HFFc6 (cell line): ENCODE measurements at places on chromosomes 2 and 18. TPM values are rescaled to one million over a fixed set of nuclear protein-coding genes. Genes with fewer than 3 reads are reported as not detected.

Gene EPC2
- total RNA-seq: 17.7 to 18.9 TPM (median 18.3 TPM) in 3 replicates

Gene FMNL2
- 13.3 to 20.4 TPM (median 18.5 TPM) in 3 replicates for total RNA-seq

Gene ANKRD29
- 0.12 to 0.33 TPM (median 0.13 TPM) in 3 replicates for total RNA-seq

Gene SUCLG1
- total RNA-seq: 77.6 to 84.9 TPM (median 78.5 TPM) in 3 replicates

DNA sequence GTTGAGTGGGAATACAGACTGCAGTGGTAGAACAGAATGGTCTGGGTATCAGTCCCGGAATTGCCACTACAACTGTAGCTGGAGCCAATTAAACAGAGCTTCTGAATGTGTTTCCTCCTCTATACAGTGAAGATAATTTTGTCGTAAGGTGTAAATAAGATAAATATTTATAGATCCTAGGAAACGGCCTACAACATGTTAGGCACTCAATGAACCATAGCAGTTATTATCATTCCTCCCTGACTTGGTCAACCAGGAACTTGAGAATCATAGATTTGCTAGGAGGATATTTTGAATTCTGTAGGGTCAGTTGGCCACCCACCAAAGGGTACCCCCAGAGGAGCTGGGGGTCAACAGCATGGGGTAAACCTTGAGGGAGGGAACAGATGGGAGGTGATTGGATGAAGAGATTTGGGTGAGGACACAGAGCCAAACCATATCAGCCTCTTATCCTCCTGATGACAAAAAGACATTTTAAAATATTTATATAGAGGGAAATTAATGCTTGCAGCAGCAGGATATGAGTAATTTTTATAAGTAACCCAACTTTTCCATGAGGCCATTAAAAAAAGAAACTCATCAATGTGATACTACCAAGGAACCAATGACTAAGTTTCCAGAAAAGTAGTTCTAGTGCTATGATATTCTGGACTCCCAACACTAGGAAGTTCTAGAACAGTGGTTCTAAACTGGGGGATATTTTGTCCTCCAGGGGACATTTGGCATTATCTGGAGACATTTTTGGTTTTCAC lies 4.0 kb downstream of the DHRS9 start:
- H3K27ac ChIP-seq: no peak overlapping the region
- no peaks in the 10 kb centered on the region for H3K4me1 ChIP-seq
- no peak for DNase-seq
- H3K4me3 ChIP-seq: no peak overlapping the region
- H3K27me3 ChIP-seq: no peaks in the 10 kb centered on the region; the same call in 1 of the 2 replicates

DNA sequence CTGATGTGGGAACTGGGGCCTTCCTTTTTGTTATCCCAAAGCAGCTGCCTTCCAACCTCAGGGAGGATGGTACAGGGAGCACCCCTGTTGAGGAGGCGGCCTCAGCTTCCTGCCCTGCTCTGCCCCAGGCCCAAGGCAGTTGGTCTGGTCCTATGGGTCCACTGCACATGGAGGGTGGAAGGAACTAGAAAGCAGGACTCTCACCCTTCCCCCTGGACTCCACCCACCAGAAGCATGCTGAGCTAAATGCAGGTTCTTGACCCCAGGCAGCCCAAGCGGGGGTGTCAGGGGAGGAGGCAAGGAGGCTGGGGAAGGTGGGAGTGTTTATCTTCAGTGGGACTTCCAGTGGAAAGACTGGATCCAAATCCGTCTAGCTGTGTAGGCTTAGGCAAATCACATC lies 158.5 kb downstream of the SMAD2 start:
- no peak for DNase-seq
- H3K4me1 ChIP-seq: no peaks in the 10 kb centered on the region
- no peak overlapping the region for H3K27ac ChIP-seq
- no peak overlapping the region for H3K4me3 ChIP-seq
- H3K36me3 ChIP-seq: no peaks in the 10 kb centered on the region

DNA sequence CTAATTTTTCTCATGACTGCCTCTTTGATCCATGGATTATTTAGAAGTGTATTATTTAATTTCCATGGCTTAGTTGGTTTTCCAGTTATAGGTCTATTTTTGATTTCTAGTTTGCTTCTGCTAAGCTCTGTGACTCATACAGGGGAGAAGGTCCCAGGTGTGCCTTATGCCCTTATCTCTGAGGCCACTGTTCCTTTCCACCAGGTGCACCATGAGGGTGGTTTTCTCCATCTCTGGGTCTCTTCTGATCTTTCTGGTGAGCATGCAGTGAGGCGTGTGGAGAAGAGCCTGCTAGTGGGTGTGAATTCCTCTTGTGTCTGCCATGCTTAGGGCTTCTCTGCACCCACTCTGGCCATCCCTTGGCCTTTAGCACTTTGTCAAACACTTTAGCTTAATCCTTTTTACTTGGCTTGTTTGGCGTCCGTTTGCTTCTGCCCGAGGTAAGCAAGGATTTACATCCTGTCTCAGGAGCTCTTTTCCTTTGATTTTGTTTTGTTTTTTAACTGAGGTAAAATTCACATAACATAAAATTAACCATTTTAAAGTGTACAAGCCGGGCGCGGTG lies 129.8 kb upstream of the ARL4C start:
- peaks cover 7% of the 10 kb centered on the region for H3K27me3 ChIP-seq
- no peak for DNase-seq

- H3K27me3 ChIP-seq: peaks cover 2% of the 10 kb centered on the region; the same call in 1 of the 2 replicates
- no peak overlapping the region for H3K27ac ChIP-seq
- H3K36me3 ChIP-seq: no peaks in the 10 kb centered on the region
- DNase-seq: no peak
- H3K4me3 ChIP-seq: no peak overlapping the region
- H3K4me1 ChIP-seq: peaks cover 50% of the 10 kb centered on the region
Observed at GRCh38 chr18:74282755-74283554, 8.8 kb downstream of the CYB5A start.

DNA sequence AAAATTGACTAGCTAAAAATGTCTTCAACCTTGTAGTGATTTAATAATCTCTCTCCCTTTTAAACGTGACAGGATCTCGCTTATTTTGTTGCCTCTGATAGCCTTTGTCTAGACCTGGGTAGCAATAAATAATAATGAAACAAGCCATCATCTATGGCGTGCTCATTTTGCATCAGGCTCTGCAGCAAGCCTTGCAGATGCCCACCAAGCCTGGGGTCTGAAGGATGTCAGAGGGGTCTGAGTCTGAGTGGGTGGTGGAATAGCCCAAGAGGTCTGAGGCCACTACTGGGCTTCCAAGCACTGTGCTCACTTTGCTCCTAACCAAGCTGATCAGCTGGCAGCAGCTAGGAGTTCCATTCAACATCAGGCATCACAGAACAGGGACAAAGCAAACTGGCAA lies 109.4 kb downstream of the GYPC start:
- no peak overlapping the region for H3K4me3 ChIP-seq
- no peaks in the 10 kb centered on the region for H3K4me1 ChIP-seq
- peaks cover 6% of the 10 kb centered on the region; the same call in 1 of the 2 replicates for H3K27me3 ChIP-seq
- no peaks in the 10 kb centered on the region for H3K36me3 ChIP-seq
- no peak overlapping the region for H3K27ac ChIP-seq
- no peak for DNase-seq

GRCh38 chr18:62209046-62209445 lies 22.0 kb downstream of the RELCH start:
- H3K4me1 ChIP-seq: peaks cover 11% of the 10 kb centered on the region
- H3K4me3 ChIP-seq: no peak overlapping the region
- H3K27me3 ChIP-seq: no peaks in the 10 kb centered on the region
- H3K27ac ChIP-seq: no peak overlapping the region
- peaks cover 22% of the 10 kb centered on the region for H3K36me3 ChIP-seq
- DNase-seq: no peak

- H3K27ac ChIP-seq: no peak overlapping the region
- no peaks in the 10 kb centered on the region for H3K36me3 ChIP-seq
- no peaks in the 10 kb centered on the region for H3K27me3 ChIP-seq
- no peak overlapping the region for H3K4me3 ChIP-seq
- no peaks in the 10 kb centered on the region; the same call in 1 of the 2 replicates for H3K4me1 ChIP-seq
Observed at GRCh38 chr2:182715121-182715891, 751 bp upstream of the DNAJC10 start.

- H3K4me1 ChIP-seq: peaks cover 23% of the 10 kb centered on the region; the same call in 1 of the 2 replicates
- peaks cover 13% of the 10 kb centered on the region for H3K27me3 ChIP-seq
- no peak overlapping the region for H3K4me3 ChIP-seq
Observed at GRCh38 chr2:30197570-30198192, 33.7 kb upstream of the LBH start.
